ENCODE measurements at places on chromosomes 6 and 20.

GRCh38 chr6:95601133-95601532 is 23.8 kb downstream of the MANEA start:
- peak; percentile 66 for DNase-seq

- DNase-seq, result no peak
Observed at GRCh38 chr6:43011207-43011606, 2.5 kb downstream of the MEA1 start.

DNA sequence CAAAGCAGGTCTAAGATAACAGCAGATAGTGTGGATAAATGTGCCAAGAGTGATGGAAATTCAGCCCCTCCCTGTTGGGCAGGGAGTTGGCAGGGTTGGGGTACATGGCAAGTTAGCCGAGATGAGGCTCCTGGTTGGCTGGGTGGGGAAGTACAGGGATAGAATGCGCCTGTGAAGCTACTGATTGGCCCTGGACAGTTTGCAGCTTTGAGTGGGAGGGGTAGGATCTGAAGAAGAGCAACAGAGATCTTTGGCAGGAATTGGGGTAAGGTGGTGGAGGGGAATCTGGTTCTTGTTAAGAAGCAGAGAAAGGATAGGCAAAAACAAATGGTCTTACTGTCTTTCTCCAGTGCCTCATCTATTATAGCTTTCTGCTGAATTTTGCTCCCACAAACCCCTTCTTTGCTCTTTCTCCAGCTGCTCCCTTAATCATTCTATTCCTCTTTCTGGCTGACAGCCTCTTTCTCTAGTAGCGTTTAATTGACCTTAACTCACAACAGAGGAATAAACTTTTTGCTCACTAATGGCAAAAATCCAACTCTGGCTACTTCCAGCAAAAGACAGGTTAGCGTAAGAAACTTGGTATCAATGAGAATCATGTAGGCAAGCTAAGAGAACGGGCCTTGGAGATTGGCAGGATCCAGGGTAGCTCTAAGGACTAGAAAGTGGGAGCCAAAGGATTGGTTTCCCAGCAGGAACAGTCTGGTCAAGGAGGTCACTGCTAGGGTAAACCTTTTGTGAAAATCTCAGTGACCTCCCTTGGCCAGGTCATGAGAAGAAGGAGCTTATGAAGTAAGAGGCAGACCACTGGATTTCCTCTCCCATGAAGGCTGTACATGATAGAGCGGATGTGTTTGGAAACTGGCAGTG is 86.3 kb upstream of the CARMIL1 start:
- no peak for DNase-seq

DNA sequence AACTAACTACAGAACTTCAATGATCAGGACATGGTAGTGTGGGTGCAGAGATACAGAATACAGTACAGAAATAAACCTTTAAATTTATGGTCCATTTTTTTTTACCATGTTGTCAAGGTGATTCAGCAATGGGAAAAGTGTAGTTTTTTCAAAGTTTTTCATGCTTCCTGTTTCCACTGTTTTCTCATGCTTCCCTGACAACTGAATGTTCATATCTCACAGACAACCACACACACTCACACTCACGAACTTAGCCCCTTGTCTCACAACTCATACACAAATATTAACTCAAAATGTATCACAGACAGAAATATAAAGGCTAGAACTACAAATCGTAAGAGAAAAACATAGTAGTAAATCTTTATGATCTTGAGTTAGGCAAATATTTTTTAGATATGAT is 232.6 kb upstream of the CDYL start:
- no peak for DNase-seq

- DNase-seq, result no peak
Observed at GRCh38 chr20:32443386-32443974, 85.3 kb downstream of the ASXL1 start.

DNA sequence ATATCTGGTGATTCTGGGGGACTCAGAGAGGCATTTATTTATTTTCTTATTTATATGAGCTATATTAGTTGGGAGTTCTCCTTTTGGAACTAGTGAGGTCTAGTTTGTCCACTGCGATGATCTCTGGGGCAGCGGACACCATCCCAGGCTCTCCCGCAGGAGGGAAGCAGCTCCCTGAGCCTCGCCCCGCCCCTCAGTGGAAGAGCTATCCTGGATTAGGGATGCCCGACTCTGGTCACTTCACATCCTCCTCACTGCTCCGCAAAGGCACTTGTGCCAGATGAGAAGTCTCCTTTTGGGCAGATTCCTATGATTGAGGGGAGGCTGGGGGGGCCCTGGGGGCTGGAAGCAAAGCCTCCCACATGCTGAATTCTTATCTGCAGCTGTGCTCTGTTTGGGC is 3.6 kb upstream of the MAS1 start:
- no peak for DNase-seq

DNA sequence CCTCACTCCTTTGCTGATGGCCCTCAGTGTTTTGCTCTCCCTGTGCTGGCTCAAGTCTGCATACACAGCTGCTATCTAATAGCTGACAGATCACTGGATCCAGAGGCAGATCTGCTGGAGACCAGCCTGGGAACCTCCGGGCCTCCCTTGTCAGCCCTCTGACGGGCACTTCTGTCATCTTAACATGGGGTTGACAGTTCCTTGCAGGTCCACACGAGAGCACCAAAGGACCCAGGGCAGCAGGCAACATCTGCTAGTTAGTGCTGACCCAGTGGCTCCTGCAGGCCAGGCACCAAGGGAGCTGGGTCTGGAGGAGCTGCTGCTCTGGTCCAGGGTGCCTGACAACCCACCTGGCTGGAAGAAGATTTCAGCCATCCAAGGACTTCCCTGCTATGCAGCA is 208.1 kb downstream of the UST start:
- no peak for DNase-seq

GRCh38 chr6:47334334-47334733 is 24.6 kb upstream of the TNFRSF21 start:
- DNase-seq, result no peak

DNA sequence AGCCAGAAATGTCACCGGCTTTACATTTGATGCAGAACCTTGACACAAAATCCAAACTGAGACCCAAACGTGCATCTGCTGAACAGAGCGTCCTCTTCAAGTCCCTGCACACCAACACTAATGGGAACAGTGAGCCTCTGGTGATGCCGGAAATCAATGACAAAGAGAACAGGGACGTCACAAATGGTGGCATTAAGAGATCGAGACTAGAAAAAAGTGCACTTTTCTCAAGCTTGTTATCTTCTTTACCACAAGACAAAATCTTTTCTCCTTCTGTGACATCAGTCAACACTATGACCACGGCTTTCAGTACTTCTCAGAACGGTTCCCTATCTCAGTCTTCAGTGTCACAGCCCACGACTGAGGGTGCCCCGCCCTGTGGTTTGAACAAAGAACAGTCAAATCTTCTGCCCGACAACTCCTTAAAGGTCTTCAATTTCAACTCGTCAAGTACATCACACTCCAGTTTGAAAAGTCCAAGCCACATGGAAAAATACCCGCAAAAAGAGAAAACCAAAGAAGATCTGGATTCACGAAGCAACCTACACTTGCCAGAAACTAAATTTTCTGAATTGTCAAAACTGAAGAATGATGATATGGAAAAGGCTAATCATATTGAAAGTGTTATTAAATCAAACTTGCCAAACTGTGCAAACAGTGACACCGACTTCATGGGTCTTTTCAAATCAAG is 108.4 kb downstream of the RTN4IP1 start:
- peak; percentile 99 for DNase-seq

DNA sequence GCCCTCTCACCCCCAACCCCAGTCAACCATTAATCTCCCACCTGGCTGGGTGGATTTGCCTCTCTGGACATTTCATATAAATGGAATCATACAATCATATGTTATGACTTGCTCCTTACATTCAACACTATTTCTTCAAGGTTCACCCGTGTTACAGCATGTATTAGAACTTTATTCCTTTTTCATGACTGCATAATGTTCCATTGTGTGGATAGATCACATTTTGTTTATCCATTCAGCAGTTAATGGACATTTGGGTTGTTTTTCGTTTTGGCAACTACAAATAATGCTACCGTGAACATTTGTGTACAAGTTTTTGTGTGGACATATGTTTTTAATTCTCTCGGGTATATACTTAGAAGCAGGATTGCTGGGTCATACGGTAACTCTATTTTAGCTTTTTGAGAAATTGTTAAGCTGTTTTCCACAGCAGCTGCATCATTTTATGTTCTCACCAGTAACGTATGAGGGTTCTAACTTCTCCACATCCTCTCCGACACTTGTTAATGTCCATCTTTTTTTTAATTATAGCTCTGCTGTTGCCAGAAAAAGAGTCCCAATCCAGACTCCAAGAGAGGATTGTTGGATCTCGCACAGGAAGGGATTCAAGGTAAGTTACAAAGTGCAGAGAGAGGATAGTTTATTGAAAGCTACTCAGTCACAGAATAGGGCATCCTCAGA is 15.9 kb upstream of the BNIP5 start:
- DNase-seq, result no peak

- no peak for DNase-seq
Observed at GRCh38 chr20:46359233-46359751, 47.1 kb downstream of the ELMO2 start.

GRCh38 chr20:14727485-14728150 is 390.2 kb upstream of the FLRT3 start:
- DNase-seq, result no peak

DNA sequence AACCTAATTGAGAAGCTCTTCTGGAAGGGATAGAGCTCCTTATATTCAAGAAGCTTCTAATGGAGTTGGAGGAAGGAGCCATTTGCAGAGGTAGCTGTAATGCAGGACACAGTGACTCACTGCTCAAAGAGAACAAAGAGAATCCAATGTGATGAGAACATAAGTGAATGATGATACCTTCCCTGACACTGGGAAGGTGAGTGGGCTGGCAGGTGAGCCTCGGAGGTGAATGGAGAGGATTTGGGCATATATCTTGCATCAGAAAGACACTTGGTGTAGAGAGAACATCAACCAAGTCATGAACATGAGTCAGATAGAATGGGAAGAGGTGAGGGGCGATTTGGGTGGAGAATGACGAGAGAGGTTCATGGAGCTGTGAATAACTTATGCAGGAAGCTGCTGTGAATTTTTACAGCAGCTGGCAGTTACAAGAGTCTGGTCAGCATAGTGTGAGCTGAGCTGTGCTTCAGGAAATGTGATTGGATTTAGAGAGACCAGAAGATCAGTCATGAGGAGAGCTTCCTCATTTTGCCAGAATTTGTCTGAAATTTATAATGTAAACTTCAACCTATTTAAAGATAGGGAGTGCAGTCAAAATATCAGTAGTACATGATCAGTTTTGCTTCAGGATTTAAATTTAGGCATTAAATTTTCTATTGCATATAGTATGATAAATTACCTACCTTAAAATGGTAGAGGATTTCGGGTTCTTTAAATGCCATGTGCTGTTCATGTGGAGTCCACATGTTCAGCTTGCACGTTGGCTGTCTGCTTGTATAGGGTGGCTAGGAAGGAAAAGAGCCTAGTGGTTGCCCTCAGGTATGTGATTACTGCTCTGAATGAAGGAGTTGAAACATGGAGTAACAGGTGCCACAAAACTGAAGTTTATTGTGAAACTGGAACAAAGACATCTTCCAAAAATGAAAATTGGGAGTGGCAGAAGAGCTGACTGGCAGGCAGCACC is 59.2 kb upstream of the KIF25 start:
- DNase-seq, result no peak

GRCh38 chr6:17866876-17867444 is 120.5 kb downstream of the KIF13A start:
- DNase-seq, result no peak

DNA sequence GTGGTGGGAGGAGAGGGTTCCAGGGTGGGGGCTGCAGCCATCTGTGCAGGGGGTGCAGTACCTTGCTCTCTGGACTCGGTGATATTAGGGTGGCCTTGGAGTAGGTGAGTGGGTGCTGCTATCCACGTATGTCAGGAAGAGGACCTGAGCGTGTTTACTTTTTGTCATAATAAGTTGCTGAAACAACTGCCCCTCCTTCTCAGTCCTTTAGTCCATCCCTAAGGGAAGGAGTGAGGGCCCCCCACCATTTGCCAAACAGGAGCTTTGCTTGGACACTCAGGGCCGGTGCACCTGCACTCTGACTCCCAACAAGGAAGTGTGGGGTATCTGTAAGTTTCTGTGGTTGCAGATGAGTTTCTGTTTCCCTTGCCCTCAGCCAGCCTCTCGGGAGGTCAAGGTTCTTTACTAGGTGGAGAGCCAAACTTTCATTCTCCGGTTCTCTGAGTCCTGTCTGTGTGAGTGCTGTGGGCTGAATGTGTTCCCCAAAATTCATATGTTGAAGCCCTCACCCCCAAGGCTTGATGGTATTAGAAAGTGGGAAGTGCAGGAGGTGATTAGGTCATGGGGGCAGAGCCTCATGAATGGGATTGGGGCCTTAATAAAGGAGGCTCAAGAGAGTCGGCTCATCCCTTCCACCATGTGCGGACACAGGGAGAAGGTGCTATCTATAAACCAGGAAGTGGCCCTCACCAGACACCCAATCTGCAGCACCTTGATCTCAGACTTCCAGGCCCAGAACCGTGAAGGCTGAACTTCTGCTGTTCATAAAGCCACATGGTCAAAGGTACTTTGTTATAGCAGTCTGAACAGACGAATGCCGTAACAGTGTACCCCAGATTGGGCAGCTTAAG is 19.6 kb upstream of the CCR6 start:
- no peak for DNase-seq

- DNase-seq, result no peak
Observed at GRCh38 chr20:23515250-23515939, 24.5 kb downstream of the CST8 start.

DNA sequence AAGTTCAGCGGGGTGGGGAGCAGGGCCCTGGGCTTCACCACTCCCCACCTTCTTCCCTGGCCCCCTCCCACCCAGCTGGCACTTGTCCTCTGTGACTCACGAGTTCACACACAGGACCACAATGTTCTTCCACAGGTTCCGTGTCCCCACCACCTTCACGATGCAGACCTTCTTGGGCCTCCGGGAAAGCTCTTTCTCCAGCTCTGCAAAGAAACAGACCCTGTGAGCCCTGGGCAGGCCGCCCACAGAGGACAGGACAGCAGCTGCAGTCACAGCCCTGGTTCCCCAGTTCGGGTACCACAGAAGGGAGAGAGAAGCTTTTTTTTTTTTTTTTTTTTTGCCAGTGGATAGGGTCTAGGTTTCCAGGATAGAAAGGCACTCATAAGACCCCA is 30.9 kb downstream of the PSMG4 start:
- no peak for DNase-seq

DNA sequence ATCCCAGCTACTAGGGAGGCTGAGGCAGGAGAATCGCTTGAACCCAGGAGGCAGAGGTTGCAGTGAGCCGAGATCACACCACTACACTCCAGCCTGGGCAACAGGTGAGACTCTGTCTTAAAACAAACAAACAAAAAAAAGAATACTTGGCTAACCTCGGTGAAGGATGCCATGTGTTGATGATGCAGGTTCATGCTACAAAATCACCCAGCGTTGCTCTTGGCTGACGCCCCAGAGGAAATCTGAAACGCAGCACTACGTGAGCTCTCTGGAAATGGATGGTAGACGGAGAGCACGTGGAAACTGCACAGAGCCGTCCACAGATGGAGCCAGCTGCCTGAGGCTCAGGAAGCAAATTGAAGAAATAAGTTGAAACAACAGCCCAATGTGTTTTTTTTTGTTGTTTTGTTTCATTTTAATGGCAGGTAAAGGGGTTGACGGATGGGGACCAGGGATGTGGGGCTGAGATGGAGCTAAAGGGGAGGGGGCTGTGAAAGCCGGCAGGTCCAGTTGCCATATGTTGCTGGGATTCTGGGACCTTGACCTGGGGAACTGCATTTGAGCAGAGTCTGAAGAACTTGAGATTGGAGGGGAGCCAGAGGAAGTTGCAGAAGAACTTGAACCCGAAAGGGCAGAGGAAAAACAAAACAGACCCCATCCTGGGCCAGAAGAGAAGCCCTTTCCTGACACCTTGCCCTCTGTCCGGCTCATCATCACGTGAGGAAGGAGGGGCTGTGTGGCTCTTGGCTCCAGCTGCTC is 12.8 kb upstream of the MANBAL start:
- DNase-seq, result no peak

Data from T-helper 2 cell (primary cell).